ENCODE measurements at places on chromosomes 6 and 20.

DNA sequence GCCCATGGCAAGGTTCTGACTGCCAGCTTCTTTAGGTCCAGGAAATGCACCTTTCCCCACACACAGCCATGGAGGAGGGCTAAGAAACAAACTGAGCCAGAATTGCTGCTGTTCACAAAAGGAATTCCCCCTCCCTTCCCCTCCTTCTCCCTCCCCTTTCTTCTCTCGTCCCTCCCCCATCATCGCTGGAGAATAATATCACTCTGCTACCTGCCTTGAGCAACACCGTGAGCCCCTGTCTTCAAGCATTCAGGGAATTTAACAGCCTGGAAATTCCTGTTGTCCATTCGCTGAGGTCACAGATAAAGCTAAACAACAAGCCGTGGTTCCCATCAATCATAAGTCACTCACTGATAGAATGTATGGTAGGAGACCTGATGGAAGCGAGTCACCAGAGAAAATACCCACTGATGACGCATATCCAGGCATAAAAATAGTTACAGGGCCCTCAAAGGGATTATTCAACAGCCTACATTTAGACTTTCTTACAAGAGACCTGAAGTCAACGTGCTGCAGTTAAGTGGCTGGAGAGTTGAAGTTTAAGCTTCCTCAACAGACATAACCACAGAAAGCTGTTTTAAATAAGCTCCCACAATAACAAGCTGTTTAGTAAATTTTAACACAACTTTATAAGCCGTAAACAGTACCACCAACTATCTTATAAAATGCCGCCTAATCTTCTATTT is 59.7 kb downstream of the HIVEP2 start:
- peak; percentile 64 for DNase-seq

- DNase-seq: no peak
Observed at GRCh38 chr20:38180781-38181180, 15.7 kb upstream of the TGM2 start.

GRCh38 chr6:30714263-30714662 is 2.8 kb downstream of the MDC1 start:
- no peak for DNase-seq

DNA sequence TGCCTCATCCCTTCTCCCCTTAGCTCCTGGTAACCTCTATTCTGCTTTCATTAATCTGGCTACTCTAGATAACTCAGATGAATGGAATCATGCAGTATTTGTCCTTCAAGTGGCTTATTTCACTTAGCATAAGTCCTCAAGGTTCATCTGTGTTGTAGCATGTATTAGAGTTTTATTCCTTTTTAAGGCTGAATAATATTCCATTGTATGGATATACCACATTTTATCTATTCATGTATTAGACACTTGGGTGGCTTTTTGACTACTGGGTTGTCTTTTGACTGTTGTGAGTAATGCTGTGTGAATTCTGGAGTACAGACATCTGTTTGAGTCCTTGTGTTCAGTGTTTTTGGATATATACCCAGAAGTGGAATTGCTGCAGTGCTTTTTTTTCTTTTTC is 58.4 kb downstream of the PHF20 start:
- no peak for DNase-seq

DNA sequence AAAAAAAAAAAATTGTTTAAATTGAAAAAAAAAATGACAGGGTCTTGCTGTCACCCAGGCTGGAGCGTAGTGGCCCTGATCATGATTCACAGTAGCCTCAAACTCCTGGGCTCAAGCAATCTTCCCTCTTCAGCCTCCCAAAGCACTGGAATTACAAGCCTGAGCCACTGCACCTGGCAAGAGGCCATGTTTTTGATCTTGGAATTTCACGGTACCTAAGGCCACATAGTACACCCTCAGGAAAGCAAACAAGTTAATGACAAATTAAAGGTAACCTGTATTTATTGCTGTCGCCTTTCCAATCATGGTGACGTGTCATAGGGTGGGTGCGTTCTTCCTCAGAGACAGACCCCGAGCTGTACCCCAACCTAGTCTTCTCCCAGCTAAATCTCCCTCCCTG is 79.2 kb downstream of the LINC00237 start:
- DNase-seq: no peak

GRCh38 chr20:32057656-32058184 is 5.7 kb downstream of the HCK start:
- no peak for DNase-seq

DNA sequence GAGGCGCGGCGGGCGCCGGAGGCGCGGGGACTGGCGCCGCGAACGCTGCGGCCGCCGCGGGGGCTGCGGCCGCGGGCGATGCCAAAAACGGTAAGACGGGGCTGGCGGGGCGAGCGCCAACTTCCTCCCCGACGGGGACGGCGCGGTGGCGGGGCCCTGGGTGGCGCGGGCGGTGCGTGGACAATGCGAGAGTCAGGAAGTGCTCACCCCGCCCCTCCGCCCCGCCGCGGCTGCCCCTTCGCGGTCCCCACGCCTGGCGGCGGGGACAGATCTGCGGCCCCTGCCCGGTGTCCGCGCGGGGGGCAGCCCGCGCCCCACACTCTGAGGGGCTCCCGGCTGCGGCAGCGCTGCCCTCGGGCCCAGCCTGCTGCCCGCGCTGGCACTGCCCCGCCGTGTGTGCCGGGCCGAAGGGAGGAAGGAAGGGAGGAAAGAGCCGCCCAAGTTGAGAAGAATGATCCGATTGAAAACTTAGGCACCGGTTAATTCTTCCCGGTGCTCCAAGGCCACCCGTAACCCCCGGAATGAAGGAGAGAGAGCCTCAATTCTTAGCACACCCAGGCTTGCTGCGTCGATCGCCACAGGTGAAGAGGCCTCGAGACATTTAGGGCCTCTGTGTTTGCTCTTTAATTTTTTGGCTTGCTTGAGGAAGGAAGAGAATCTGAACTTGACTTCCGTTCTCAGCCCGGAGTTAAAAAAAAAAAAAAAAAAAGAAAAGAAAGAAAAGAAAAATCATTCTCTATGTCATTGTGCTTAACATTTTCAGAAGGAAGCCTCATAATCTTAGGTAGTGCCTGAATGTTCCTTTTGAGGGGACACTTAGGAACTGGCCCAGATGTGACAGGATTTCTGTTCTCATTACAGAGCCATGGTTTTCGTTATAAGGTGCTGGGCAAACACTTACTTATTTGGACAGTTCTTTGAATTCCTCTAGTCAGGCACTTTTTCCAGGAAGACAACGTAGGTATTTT is 982 bp downstream of the HECA start:
- peak; percentile 33 for DNase-seq

- DNase-seq: no peak
Observed at GRCh38 chr6:10082385-10082784, 332.5 kb downstream of the TFAP2A start.

DNA sequence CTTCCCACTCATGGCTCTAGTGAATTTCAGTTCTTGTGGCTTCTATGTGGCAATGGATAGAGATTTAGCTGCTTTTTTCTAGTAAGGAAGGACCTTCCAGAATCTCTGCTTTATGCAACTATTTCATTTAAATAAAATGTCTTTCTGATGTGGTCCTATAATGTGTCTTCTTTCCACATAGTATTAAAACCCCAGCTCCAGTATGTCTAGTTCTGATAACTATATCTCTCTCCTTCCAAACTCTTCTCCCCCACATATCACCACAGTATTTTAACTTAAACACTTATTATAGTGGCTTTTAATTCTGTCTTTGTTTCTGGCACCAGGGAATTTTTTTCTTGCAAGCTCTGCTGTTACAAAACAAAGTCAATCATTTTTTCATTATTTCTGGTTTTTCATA is 40.6 kb upstream of the SUMO4 start:
- no peak for DNase-seq

DNA sequence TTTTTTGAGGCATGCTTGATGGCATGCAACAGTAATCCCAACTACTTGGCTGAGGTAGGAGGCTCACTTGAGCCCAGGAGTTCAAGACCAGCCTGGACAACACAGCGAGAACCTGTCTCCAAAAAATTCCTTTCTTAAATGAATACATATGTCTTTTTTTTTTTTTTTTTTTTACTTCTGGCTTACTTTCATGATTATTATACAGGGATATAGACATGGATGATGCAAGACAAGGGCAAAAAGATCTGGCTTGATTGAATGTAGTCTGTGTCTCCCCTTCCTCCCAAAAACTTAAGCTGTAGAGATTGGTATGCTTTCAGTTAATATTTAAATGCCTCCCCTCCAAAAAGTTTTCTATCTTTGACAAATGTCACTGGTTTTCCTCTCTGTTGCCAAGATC is 7.6 kb downstream of the SNX3 start:
- DNase-seq: no peak

- DNase-seq: no peak
Observed at GRCh38 chr20:38751360-38751976, 3.2 kb downstream of the ACTR5 start.

Measured in urinary bladder (tissue), 4 donors.